ENCODE measurements at places on chromosomes 16 and 17.
A peak's percentile ranks its signal among the peaks of the same experiment; 100 is the strongest.

GRCh38 chr17:4636474-4637100 lies 4.9 kb downstream of the ALOX15 start:
- DNase-seq = no peak

- DNase-seq = peak; percentile 31
Observed at GRCh38 chr16:73000020-73000906, 47.7 kb downstream of the ZFHX3 start.

GRCh38 chr16:20611975-20612481 lies 35.9 kb upstream of the ACSM2B start:
- peak; percentile 95 for DNase-seq

DNA sequence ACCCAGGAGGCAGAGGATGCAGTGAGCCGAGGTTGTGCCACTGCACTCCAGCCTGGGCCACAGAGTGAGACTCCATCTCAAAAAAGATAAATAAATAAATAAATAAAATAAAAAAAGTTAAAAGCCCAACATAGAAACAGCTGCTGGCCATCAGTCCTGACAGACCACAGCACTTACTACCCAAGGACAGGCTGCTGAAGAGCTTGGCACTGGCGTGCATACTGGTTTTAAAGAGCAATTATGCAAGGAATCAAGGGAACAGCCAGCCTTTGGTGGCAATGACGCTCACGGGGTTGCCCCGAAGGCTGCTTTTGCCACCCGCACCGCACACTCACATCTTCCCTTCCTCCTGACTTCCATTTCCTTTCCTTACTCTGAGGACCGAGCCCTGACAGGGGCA lies 4.2 kb downstream of the PLD6 start:
- DNase-seq = no peak

DNA sequence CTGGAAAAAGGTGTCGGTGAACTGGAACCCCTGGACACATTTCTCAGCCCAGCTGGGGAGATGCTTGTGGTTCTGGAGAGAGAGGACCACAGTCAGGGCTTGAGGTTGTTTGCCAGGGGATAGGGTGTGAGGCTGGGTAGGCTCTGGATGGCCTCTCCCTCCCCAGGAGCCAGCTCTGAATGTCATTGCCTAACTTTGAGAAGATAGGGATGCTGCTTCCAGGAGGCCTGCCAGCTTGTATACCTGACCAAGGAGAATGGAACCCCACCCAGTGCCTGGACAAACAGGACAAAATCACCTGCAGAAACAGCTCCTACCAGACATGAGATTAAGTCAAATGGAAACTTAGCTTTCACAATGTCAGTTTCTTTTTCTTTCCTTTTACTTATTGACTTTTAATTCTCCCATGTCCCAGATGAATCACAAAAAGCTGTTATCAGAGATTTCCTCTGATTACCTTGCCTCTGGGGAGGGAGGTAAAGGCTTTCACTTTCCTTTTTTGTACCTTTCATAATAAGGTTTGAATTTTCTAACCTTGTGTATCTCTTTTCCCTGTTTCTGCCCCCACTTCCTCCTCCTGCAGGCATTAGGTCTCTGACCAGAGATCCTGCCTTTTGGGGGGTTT lies 29.8 kb upstream of the PLLP start:
- DNase-seq = no peak

DNA sequence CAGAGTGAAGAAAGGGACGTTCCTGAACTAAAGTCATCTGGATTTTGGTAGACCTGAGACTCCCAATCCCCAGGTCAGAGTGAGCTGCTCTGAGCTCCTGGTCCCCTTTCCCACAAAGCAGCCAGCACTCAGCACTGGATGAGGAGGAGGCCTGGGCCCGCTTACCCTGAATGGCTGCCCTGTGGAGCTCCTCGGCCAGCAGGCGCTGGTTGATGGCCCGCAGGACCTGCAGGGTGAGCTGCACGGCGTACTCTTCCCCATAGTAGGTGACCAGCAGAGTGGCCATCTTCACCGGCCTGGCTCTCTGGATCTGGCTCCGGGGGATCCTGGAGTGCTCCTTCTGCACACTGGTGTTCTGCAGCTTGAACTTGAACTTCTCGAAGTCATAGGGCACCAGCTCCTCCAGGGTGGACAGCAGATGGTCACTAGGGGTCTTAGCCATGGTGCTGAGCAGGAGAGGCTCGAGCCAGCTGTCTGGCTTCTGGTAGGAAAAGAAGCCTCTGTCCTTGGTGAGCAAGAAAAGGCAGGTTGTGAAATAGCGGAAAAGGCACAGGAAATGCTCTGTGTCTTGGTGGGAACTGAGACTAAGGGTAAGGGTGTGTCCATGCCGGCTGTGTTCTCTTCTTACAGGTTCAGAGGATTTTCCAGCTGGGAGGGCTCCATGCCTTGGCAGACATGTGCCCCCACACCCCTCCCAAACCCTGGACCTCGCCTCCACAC lies at the start of gene MEFV:
Gene MEFV, minus strand, starts transcription at position 488 of the 720 bp plus-strand sequence. Its CDS starts 46 bp downstream, at position 442.
- DNase-seq = no peak

- no peak for DNase-seq
Observed at GRCh38 chr17:56886288-56886731, 27.5 kb downstream of the TRIM25 start.

DNA sequence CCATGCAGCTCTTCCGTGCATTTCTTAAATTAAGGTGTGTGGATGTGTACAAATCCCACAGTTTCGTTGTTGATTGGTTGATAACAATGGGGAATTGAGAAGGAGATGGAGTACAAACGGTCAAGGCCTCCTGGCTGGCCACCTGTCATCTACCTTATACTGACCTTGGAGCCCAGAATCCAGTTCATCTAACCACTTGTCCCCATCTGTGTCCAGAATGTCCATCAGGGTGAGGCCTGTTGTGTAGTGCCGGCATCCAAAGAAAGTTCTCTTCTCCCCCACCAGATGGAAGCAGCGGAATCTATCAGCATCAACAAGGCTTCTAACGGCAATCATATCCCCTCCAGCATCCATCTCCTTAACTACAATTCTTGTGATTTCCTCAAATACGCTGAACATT lies 1.5 kb downstream of the GSDMB start:
- peak; percentile 1 for DNase-seq

- no peak for DNase-seq
Observed at GRCh38 chr16:27108826-27109665, 42.3 kb downstream of the C16orf82 start.

GRCh38 chr17:31401456-31402254 lies 10.2 kb downstream of the RAB11FIP4 start:
- DNase-seq = no peak

- no peak for DNase-seq
Observed at GRCh38 chr16:88725609-88726407, 19.5 kb downstream of the CTU2 start.
